ENCODE measurements at places on chromosomes 13 and 19. TPM values are rescaled to one million over a fixed set of nuclear protein-coding genes. Genes with fewer than 3 reads are reported as not detected.

Gene HIPK4
- not detected for total RNA-seq

Gene TFDP1
- total RNA-seq = 68.1 TPM

DNA sequence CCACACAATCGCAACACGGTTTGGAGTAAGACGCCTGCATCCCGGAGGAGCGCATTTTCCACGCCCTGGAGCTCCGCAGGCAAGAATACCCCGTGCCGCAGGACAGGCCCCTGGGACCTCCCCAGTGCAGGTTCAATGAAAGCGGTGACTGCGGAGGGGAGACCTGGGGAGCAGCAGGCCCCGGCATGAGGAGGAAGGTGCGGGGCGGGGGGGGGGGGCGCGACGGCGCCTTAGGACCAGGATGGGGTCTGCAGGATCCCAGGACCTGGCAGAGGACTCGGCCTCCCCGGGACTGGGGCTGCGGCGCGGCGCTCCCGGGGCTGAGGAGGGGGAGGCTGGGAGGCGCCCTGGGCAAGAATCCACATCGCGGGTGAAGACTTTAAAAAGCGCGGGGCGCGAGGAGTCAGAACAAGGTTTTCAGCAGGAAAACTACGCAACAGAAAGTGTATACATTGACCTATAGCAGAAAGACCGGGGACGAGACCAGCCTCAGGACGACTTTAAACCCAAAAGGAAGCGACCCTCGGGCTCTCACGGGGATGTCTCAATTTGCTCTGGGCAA, 432 bp downstream of the ZNF611 start:
- no peak for DNase-seq

- no peak for DNase-seq
Observed at GRCh38 chr19:42528354-42529247, at the start of gene CEACAM1. Gene CEACAM1, minus strand, starts transcription at chr19:42528481. Its CDS starts 107 bp downstream, at chr19:42528374.

DNA sequence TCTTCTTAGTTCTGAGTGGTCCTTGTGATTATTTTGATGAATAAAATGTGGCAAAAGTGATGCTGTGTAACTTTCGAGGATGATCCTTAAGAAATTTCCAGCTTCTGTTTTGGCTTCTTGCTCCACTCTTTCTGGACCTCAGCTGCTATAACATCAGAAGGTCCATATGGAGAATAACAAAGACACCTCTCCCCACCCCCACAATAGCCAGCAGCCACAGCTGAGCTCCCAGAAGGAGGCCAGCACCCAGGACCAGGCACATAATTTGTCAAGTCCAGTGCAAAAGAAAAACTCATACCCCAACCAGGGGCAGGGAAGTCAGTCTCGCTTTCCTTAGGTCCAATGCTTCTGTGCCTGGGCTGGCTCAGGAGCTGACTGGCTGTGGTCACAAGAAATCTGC, 357.6 kb downstream of the RFC3 start:
- no peak for DNase-seq

GRCh38 chr13:112103961-112104880, 37.3 kb downstream of the SOX1 start:
- DNase-seq = no peak

GRCh38 chr19:57436417-57436816, 1.3 kb downstream of the ZNF749 start:
- DNase-seq = no peak
